Suprapubic skin (tissue), 4 donors: ENCODE measurements at places on chromosomes 5 and 9.
A peak's percentile ranks its signal among the peaks of the same experiment; 100 is the strongest.

GRCh38 chr5:56587381-56588130 lies 227.8 kb upstream of the MAP3K1 start:
- no peak for DNase-seq

GRCh38 chr5:175706499-175706898 lies 48.6 kb downstream of the HRH2 start:
- peak; percentile 7 for DNase-seq

DNA sequence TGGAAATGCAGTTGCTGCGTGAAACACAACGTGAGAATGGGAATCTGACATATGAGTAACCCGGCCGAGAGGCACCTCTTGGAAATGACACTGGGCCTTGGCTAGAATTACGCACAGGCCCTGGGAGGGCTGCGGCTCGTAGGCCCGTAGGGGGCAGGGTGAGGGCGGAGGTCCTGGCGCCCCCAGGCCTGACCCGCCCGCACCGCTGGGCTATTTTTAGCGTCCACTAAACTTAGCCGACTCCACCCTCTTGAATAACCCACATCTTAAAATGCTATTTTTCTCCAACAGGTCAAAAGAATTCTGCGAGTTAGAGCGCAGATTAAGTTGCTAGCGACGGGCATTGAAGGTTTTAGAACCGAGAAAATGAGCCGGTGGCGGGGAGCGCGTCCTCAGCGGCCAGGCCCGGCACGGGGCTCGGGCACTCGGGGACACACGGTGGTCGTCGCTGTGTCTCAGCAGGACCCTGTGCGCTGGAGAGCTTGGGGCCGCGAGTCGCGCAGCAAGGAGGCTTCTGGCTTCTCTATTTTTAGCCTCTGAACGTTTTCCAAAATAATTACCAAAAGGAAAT lies 168.5 kb downstream of the AUH start:
- peak; percentile 94 for DNase-seq

GRCh38 chr5:74504463-74504862 lies 136.1 kb downstream of the ENC1 start:
- DNase-seq = no peak

DNA sequence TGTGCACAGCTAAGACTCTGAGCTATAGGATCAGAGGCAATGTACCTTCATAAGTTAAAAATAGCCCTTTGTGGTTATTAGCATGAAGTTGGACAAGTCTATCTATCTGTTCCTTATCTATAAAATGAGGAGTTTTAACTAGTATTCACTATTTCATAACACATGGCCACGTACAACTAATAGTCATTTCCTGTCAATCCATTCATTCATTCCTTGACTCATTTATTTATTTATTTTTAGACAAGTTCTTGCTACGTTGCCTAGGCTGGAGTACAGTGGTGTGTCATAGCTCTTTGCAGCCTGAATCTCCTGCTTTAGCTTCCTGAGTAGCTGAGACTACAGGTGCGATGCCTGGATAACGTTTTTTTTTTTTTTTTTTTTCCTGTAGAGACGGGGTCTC lies 92.1 kb downstream of the NR3C1 start:
- no peak for DNase-seq

DNA sequence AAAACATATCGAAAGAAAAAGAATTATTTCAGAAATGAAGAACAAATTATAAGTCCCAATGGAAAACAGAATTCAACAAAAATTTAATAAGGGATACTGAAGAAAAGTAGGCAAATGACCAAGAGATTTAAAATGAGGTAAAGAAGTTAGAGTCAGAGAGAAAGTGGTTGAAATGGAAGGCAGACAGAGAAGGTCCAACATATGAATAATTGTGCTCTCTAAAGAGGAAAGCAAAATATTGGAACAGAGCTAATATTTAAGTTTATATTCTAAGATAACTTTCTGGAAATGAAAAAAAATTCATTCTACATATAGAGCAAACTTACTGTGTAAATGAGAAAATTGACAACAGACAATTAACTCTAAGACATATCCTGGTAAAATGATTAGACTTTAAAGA lies 94.1 kb downstream of the PTCH1 start:
- DNase-seq = no peak
